ENCODE measurements at places on chromosomes 1 and 21.

- no peak for DNase-seq
Observed at GRCh38 chr1:163561580-163562295, 240.0 kb downstream of the NUF2 start.

- DNase-seq, result no peak
Observed at GRCh38 chr1:3034728-3035562, 13.7 kb downstream of the ACTRT2 start.

DNA sequence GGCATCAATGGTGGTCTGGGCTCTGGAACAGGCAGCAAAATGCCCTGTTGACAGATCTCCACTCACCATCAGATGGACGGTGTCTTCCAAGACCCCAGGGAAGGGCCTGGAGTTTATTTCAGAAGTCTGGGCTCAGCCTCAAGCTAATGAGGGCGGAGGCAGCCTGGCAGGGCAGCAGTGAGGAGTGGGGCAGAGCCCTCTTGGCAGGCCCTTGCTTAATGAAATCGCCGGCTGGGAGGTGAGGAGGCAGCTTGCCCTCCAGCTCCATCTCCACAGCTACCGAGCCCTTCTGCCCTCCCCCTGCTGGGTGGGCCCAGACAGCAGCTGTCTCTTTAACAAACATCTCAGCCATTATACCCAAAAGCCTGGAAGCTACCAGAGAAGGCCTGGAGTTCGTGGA is 22.0 kb upstream of the GRIK3 start:
- no peak for DNase-seq

GRCh38 chr1:157955857-157956256 is 37.6 kb upstream of the KIRREL1 start:
- DNase-seq, result no peak

- DNase-seq, result no peak
Observed at GRCh38 chr1:223831755-223832636, 13.8 kb downstream of the TP53BP2 start.

DNA sequence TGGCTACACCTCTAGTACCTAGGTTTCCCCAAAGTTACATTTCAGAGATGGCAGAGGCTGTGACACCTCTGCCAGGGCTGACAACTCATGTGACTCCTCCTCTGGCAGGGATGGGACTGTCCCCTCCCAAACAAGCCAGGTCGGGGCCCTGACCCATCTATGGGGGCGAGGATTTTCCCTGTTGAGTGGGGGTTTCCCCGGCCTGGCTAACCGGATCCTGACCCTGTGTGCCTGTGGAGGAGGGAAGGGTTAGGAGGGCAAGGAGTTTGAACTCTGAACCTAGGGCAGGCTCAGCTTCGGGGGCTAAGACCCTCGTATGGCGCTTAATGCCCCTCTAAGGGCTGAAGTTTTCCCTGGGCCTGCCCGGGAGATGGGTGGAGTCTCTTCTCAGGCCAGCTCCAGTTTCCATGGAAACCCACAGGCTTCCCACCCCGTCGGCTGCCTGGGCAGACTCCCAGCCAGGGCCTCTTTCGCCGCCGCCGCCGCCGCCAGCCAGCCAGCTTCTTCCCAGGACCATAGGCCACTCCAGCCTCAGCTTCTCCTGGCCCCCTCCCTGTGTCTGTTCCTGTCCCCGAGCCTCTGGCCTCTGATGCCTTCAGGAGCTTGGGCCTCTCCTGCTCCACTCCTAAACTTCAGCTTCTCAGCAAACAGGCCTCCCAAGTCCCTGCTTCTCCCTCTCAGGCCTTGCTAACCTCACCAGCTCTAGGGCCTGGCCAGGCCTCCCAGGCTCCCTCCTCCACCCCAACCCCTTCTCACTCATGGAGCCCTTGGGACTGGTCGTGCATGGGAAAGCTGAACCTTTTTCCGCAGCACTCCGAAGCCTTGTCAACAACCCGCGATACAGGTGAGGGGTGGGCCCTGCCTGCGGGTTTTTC is at the start of gene BTBD19:
Gene BTBD19 (plus strand): TSS at position 461 of the 875 bp plus-strand sequence. CDS start 298 bp downstream, at position 759.
- peak; percentile 67 for DNase-seq

- DNase-seq, result no peak
Observed at GRCh38 chr1:118104951-118105350, 80.1 kb downstream of the SPAG17 start.

GRCh38 chr21:45971616-45972352 is 9.8 kb upstream of the COL6A1 start:
- no peak for DNase-seq

- no peak for DNase-seq
Observed at GRCh38 chr1:6500544-6501278, 9.2 kb upstream of the PLEKHG5 start.

DNA sequence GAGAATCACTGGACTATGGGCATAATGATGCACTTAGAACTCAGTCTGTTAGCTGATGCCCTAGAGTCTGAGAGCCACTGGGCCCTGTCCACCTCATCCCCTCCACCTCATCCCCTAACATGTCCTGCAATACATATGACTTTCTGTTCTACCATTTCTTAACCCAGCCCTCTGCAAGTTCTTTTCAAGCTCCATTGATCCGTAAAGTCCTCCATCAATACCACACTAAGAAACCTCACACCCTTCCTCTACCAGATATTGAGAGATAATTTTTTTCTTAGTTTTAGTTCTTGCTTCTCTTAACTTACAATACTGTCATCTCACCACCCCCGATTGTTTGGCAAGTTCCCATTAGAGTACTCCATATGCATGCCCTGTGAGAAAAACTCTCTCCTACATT is 22.1 kb downstream of the FCRL4 start:
- no peak for DNase-seq

- no peak for DNase-seq
Observed at GRCh38 chr1:66439031-66439740, 94.8 kb upstream of the SGIP1 start.

- DNase-seq, result peak; percentile 2
Observed at GRCh38 chr1:20785907-20786252, 1.2 kb downstream of the HP1BP3 start.

GRCh38 chr1:60141276-60141675 is 67.7 kb upstream of the C1orf87 start:
- no peak for DNase-seq

GRCh38 chr1:67691712-67692111 is 6.7 kb downstream of the GADD45A start:
- no peak for DNase-seq

- DNase-seq, result no peak
Observed at GRCh38 chr1:205449750-205450443, 5.9 kb downstream of the BLACAT1 start.

DNA sequence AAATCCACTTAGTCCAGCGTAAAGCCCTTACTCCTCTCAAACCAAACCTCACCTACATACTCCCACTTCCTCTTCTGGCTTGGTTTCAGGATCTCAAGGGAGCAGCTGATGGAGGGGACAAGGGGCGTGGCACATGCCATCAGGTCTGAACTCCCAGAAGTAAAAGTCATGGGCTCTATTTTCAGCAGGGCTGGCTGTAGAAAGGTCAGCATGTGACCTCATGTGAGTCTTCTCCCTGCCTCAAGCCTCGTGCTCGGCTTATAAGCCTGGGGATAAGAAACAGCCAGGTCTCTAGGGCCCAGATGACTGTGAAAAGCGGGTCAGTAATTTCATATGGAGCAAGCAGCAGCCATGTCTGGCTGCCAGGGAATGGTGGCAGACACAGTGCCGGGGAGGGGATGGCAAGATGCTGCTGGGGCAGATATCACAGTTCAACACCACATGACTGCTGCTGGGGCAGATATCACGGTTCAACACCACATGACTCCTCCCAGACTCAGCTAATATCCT is 227.9 kb downstream of the KCNH1 start:
- no peak for DNase-seq

- DNase-seq, result no peak
Observed at GRCh38 chr1:208951908-208952307, 631.6 kb upstream of the CAMK1G start.

GRCh38 chr1:45522324-45523104 is 830 bp upstream of the PRDX1 start:
- no peak for DNase-seq

DNA sequence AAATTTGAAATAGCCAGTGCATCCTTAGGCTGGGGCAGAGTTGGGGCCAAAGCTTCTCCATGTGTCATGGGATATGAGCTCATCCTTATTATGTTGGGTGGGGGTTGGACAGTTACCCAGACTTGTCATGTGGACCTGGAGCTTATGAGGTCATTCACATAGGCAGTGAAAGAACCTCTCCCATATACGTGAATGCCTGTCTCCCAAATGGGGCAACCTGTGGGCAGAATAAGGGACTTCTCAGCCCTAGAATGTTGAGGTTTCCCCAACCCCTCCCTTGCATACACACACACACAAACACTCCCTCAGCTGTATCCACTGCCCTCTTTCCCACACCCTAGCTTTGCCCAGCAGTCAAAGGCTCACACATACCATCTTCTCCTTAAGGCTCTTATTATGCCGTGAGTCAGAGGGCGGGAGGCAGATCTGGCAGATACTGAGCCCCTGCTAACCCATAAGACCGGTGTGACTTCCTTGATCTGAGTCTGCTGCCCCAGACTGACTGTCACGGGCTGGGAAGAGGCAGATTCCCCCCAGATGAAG is 2.3 kb upstream of the IVL start:
- no peak for DNase-seq

- no peak for DNase-seq
Observed at GRCh38 chr1:246801241-246802020, 77.2 kb downstream of the SCCPDH start.

GRCh38 chr21:36076878-36077655 is 7.2 kb downstream of the CBR1 start:
- DNase-seq, result no peak

DNA sequence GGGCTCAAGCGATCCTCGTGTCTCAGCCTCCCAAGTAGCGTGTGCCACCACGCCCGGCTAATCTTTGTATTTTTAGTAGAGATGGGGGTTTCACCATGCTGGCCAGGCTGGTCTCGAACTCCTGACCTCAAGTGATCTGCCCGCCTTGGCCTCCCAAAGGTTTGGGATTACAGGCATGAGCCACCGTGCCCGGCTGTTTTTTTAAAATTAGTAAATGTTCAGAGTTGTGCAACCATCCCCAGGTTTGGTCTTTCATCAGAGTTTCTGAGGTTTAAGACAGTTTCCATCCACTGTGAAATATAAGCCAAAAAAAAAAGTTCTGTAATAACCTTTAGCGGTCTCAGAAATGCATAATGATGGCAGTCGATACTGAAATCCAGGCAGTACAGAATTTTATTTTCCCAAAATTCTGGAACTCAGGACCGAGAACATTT is 550 bp upstream of the SYT11 start:
- DNase-seq, result no peak

GRCh38 chr1:211327346-211327921 is 801 bp downstream of the TRAF5 start:
- no peak for DNase-seq

GRCh38 chr1:221945669-221946068 is 203.8 kb upstream of the DUSP10 start:
- DNase-seq, result no peak

GRCh38 chr1:56676571-56677035 is 31.5 kb downstream of the PRKAA2 start:
- no peak for DNase-seq

GRCh38 chr1:237270353-237270752 is 228.4 kb downstream of the RYR2 start:
- no peak for DNase-seq

GRCh38 chr1:75129660-75129982 is 4.6 kb upstream of the LHX8 start:
- no peak for DNase-seq

- DNase-seq, result no peak
Observed at GRCh38 chr1:206563367-206564207, 48.7 kb downstream of the EIF2D start.

DNA sequence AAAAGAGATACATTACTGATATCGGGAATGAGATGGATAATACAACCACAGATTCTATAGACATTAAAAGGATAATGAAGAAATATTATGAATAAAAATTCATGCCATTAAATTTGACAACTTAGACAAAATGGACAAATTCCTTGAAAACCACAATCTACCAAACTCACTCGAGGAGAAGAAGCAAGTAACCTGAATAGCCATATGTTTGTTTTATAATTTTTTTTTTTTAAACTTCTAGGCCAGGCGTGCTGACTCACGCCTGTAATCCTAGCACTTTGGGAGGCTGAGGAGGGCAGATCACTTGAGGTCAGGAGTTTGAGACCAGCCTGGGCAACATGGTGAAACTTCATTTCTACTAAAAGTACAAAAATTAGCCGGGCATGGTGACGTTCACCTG is 327.9 kb downstream of the VAV3 start:
- DNase-seq, result no peak

DNA sequence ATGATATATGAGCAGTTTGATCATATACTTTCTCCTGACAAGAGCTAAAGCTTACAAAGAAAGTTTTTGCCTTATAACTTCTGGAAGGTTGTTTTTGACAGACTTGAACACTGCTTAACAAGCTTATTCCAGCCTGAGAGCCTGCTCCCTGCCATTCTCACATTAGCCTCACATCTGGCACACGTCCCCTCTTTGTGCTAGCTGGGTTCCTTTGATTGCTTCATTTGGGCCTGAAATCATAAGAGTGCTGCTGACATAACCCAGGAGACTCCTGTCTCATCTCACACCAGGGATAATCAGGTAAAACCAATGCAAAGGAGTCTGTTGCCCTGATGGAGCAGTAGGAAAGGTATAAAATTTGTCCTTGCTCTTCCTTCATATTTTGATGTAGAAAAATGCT is 1411.7 kb upstream of the B3GALT2 start:
- no peak for DNase-seq

GRCh38 chr21:46065215-46065913 is 32.5 kb upstream of the COL6A2 start:
- no peak for DNase-seq

DNA sequence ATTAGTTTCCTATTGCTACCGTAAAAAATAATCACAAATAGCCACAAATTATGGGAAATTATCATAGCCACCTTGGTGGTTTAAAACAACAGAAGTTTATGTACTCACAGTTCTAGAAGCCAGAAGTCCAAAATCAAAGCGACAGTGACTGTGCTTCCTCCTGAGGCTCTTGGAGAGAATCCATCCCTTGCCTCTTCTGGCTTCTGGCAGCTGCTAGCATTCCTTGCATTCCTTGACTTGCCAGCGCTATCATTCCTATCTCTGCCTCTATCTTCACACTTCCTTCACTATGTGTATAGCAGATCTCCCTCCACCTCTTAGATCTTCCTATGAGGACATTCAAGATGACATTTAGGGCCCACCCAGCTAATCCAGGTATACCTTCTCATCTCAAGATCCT is 180.1 kb upstream of the USP25 start:
- DNase-seq, result no peak

- DNase-seq, result no peak
Observed at GRCh38 chr1:1281533-1282321, 1.5 kb downstream of the SCNN1D start.

DNA sequence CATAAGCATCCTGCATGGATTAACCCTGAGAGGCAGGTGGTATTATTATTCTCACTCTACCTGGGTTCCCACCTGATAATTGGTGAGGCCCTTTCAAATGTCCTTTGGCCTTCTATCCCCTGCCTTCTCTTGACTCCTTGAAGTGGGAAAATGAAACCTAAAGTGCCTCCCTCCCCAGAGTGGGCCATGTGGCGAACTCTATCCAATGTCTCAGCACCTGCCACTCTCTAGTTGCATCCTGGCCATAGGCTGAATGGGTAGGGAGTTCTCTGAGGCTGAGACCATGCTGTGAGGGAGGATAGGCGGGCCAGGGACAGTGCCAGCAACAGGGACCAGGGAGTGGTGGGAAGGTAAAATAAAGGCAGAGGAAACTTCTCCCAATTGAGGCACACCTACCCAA is 35.3 kb downstream of the ELF3 start:
- no peak for DNase-seq

Data from stimulated activated CD4-positive, alpha-beta T cell treated with anti-CD3 and anti-CD28 coated beads, TNF-alpha, amount 100 ng/mL, for 4 hours (primary cell).